ENCODE measurements at places on chromosomes 2 and 18.

DNA sequence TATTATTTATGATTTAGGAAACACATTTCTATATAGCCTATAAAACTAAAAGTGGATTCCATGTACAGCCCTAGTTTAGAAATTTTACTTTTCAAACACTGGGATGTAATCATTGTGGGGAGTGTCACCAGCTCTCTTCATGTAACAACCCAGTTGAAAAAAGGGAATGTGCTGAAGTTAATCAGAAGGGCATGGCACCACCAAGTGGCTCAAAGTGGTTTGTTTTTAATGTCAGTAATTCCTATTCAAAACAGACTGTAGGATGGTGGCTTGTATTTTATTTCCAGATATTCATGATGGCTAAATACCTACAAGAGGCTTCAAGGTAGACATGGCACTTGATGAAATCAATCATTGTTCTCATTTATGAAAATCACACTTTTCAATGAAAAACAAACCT, 58.1 kb upstream of the TMEM182 start:
- DNase-seq, result peak; percentile 56

GRCh38 chr2:51350100-51350499, 318.2 kb upstream of the NRXN1 start:
- DNase-seq, result no peak

GRCh38 chr2:191678437-191679100, 633 bp downstream of the NABP1 start:
- DNase-seq, result peak; percentile 84

- no peak for DNase-seq
These were observed 73.4 kb downstream of the VWC2L start for GRCh38 chr2:214484239-214484638.

DNA sequence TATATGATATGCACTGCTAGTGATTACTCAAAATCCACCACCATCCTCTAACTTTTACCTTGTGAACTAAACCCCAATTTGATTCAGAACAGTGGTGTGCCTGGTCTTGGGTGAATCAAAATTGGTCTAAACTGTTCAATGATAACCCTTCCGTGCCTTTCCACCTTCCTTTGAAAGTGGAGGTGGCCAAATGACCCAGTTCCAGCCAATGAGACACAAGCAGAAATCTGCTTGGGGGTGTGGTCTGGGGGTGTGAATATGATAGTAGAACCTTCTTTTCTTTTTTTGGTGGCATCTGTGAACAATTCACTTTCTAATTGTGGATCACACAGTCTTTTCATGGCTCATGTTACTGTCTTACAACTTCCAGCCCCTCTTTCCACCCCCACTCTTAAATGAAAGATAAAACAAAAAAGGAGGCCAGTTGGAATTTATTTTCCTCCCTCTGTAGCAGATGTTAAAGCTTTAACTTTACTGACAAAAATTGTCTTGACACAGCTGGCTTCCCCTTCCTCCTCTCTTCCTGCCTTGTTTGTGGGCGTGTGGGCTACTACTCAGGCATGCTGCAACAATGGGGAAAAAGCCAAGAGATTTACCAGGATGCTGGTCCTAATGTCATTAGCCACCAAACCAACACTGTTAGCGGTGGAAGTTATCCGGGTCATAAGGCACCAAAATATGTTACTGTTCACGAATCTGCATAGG, 58.8 kb upstream of the ANKRD44 start:
- no peak for DNase-seq

DNA sequence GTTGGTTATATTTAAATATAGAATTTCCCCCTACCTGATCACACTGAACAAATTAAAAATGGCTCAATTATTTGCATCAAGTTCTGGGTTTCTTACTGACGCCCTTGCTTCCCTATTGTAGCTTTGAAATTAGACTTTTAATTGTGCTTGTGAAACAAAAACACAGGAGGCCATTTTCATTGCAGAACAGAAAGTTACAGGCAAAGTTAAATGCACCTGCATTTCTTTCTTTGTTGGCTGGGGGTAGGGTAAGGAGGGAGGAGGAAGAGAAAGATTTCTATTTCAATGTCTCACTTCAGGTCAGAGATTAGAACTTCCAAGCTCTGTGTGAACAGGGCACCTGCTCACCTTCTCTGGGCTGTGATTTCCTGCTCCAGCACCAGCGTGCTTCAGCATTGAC, 199.6 kb downstream of the BCL11A start:
- DNase-seq, result no peak

DNA sequence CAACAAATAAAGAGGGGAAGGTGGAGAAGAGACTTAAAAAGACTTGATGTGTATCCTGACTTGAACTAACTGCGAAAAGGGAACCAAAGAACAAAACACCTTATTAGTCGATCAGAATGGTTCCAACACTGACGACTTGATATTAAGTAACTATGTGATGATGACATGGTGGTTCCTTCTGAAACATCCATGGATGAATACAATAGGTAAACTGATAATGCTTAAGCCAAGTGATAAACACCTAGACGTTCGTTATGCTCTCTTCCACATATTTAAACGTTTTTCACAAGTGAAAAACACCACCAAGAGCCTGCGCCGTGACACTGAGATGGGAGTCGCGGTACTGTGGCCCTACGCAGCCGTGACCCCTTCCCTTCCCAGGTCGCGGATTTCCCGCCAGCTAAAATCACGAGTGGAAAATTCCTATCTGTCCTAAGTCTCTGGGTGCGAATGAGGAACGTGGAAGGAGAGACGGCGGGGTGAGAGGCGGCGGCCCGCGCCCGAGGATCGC, 797 bp downstream of the TTC32 start:
- no peak for DNase-seq

GRCh38 chr2:1993711-1994682, 249.7 kb upstream of the PXDN start:
- DNase-seq, result no peak

- no peak for DNase-seq
These were observed 96.2 kb downstream of the COPS8 start for GRCh38 chr2:237181844-237182243.

Measured in small intestine (tissue), 16 donors.